Dorsolateral prefrontal cortex (tissue), 122 donors: ENCODE measurements at places on chromosomes 12 and 14.

DNA sequence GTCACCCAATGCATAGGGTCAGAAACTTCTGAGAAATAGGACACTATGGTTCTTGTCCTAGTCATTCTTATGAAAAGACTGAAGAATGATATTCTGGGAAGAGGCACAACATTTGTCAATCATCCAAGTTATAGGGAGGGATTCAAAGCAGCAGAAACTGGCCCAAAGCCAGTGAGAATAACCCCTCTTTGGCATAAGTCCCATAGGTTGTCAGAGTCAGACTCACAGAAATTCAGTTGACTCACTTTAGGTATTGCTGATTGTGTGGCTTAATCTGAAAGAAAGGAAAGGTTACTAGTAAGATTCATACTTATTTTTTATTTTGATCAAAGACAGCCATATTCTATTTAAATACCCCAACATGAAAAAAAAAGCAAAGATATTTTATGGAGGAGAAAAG lies 151.0 kb downstream of the SRGAP1 start:
- no peak for DNase-seq

DNA sequence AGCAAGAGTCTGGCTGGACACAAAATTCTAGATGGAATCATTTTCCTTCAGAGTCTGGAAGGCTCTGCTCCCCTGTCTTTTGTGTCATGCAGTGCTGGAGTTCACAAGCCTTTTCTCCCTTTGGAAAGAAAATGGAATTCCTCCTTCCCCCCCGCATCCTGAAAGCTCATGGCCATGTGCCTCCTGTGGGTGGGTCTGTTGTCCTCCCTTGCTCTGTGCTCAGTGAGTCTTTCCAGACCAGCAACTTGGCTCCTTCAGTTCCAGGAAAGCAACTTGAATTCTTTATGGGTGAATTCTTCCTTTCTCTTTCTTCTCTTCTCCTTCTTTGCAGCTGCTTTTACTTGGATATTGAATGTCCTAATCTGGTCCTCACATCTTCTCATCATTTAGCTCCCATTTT lies 70.2 kb downstream of the TUNAR start:
- DNase-seq, result no peak

- no peak for DNase-seq
Observed at GRCh38 chr14:93028724-93029076, 87.0 kb downstream of the ITPK1 start.

DNA sequence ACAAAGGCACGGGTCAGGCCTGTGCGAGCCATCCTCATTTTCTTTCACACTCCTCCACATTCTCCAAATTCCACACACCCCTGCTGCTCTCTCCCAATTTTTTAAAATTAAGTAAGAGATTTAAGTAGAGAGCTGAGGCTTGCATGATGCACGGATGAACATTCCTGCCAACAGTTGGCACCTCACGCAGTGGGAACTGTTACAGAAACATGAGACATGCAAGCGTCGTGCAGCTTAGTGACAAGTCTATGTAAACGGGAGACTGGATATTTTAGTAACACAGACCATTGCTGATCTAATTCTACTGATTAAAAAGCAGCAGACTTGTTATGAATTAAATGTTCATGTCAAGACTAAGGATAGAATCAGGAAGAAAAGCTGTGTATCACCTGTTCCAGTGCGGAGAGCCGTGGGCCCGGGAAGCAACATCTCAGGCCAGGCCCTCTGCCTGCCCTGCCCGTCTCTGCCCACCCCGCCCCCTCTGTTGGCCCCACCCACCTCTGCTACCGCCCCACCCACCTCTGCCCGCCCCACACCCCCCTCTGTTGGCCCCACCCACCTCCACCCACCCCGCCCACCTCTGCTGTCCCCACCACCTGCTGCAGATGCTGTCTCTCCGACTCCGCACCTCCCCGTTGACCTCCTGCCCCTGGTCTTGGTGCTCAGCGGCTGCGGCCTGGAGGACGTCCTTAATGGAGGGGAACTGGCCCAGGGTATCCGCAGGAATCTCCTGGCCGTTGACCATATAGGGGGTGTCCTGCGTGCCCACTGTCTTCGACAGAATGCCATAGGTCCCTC lies 21.2 kb downstream of the GOLGA3 start:
- DNase-seq, result peak; percentile 46

DNA sequence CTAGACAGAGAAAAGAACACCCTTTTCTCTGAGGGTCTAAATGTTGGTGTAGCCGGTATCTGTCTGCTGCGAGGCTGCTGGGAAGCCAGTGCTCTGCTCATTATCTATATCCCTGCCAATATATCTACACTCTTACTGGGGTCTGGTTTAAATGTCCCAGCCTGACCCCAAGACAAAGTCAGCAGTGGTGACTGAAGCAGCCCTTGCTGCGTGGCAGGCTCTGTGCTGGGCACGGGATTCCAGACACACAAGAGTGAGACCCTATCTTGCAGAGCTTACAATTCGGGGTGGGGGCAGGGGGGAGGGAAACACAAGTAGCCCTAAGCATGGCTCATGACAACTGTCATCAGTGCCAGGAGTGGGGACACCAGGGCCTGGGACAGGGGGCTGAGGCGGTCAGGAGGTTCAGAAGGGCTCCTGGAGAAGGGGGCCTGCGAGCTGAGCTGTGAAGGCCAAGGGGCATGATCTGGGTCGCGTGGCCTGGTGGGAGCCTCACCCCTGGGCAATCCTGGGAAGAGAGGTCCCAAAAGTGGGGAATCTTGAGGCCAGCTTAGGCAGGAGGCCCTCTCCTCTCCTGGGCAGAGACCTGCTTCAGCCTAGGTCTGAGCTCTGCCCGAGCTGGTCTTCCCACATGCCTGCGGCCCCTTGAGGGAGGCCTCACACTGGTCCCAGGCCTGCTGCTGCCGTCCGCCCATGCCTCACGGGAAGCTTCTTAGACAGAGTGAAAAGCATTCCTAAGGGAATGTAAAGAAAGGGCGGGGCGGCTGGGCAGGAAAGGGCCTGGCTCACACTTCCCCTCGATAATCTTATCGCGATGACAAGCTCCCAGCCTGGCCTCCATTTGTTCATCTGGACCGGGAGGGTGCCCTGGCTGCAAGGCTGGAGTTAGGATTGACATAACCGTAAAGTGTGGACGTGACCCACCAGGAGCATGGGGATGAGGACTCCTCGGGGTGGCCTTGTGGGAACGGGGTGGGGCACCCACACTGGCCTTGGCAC lies 7.3 kb upstream of the RCOR1 start:
- no peak for DNase-seq

DNA sequence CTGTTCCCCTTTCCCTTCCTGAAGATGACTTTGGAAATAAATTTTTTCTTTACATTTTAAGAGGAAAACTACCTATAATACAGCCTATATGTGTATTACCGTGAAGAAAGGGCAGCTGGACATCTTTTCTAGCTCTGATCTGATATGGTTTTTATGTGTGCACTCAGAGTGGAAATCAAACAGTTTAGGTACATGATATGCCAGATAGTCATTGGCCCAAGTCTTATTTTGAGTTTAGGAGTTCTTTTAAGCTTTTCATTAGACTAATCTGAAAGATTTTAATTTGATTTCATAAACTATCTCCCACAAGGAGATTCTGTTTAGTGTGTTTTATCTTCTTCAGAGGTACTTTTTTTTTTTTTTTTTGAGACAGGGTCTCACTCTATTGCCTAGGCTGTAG lies 48.8 kb downstream of the KIAA0586 start:
- no peak for DNase-seq

DNA sequence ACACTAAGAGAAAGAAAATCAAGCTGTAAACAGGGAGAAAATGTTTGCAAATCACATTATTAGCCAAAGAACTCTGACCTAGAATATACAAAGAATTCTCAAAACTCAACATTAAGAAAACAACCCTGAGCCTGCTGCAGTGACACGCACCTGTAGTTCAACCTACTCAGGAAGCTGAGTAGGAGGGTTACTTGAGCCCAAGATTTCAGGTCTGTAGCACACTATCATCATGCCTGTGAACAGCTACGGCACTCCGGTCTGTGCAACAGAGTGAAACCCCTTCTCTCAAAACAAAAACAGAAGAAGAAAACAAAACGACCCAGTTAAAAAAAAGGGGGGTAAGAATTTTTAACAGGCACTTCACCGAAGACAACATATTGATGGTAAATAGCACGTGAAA lies 20.8 kb downstream of the SAV1 start:
- no peak for DNase-seq

DNA sequence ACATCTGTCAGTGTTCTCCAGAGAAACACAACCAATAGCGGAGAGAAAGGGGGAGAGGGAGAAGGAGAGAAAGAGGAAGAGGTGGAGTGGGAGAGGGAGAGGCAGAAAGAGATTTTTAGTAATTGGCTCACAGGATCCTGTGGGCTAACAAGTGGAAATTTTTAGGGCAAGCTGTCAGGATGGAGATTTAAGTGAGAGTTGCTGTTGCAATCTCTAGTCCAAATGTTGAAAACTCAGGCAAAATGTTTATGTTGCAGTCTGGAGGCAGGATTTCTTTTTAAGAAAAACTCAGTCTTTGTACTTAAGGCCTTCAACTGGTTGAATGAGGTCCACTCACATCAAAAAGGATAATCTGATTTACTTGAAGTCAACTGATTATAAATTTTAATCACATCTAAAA lies 12.5 kb upstream of the GLIPR1L2 start:
- no peak for DNase-seq

GRCh38 chr12:7092229-7092985 lies at the start of gene C1R:
TSS of gene C1R (minus strand) at chr12:7092445. CDS start at chr12:7092388, 57 bp downstream.
- peak; percentile 67 for DNase-seq

DNA sequence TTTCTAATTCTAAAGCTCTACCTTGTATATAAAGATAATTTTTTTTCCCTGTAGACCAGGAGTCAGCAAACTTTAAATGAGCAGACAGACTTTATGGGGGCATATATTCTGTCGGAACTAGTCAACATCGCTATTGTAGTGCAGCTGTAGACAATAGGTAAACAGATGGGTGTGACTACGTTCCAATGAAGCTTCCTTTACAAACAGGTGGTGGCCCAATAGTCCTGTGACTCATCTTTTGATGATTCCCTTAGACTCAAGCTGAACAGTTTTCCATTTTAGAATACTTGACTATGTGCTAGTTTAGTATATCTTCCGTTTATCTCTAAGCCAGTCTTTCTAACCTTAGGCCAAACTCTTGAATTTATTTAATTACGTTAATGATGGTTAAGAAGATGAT lies 16.3 kb downstream of the MUCL1 start:
- DNase-seq, result no peak

- no peak for DNase-seq
Observed at GRCh38 chr12:84243686-84244085, 668.9 kb downstream of the SLC6A15 start.

DNA sequence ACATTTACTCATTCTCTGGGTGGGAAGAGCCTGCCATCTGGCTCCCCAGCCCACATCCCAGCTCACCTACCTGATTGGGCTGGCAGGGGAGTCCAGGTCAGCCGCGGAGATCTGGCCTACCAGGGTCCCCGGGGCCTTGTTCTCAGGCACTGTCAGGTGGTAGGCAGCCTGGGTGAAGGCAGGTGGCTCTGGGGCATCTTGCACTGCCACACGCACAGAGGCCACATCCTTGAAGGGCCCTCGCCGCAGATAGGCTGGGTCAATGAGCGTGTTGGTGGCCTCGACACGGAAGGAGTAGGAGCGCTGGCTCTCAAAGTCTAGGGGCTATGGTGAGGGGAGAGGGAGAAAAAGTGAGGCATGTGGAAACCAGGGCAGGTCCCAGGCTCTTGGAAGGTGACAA lies 3.9 kb downstream of the CDH24 start:
- no peak for DNase-seq

DNA sequence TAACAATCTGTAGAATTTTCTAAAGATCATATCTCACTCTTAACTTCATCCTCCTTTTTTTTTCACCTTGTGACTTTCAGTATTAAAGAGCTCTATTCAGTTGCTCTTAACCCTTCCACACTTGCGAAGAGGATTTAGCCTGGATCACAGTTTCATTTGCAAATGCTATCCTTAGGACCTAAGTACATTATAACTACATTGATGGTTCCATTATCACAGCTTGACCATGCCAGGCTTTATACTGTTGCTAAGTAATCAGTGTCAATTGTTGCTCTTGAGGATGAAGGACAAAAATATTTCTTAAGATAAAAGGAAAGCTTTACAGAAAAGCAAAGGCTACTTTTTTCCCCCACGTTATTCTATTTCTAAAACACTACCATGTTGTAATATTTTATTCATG lies 122.2 kb downstream of the PDZRN4 start:
- DNase-seq, result no peak

DNA sequence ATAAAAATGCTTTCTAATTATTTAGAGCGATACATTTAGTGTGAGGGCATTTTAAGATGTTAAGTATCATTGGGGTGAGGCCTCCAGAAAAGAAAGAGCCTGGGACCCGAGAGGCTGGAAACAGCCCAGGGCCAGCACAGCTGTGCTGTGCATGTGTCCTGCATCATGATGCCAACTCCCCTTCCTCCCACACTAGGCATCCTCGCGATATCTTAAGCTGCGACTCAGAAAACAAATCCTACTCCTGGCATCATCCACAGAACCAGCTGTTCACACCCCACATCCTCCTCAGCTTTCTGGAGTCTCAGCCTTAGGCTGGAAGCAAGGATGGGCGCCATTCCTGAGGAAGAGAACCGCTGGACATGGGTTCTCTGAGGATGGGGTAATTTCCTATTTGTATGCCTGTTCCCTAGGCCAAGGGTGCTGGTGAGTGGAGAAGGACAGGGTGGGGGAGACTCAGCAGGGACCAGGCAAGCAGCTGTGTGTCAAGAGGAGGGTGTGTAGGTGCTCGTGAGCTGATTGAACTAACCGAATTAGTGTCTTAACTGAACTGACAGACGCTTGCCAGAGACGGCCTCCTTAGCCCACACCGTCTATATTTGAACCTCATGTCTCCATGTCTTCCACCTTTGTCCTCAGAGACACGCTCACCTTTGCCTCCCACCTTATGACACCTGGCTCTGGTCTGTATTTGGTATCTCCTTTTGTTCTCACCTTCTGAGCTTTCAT lies 15.6 kb upstream of the MCRS1 start:
- no peak for DNase-seq

DNA sequence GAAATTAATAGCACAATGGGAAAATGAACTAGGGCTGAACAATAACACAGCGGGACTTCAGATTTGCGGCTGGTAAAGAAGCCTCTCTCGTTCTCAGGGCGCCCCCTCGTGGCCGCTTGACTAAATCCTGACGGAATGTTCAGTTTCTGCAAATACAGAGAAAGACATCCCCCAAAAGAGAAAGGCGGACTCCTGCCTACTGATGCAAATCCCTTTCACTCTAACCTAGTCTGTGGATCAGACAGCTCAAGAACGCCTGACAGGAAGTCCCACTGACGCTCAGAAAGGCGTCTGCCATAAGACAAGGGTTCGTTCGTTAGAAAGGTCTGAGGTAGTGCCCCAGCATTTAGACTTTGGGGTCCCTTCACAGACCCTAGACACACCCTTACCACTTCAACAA lies 2.5 kb downstream of the NUAK1 start:
- peak; percentile 96 for DNase-seq

DNA sequence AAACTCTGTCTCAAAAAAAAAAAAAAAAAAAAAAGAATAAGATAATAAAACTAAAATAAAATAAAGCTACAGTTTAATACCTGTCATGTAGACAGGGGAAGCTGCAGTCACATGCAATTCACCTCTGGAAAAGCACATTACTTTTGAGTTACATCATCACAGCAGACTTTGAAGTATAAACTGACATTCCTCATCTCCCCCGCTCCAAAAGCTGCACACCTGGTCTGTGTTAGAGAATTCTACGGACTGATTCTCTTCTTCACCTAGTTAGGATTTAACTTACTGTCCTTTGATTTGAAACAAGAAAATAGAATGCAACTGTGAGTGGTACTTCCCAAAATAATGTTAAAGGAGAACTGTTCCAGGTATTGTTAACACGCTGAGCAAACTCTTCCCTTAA lies 25.1 kb downstream of the SPPL3 start:
- no peak for DNase-seq
